ENCODE measurements at places on chromosomes 11 and 22. TPM values are rescaled to one million over a fixed set of nuclear protein-coding genes. Genes with fewer than 3 reads are reported as not detected.

DNA sequence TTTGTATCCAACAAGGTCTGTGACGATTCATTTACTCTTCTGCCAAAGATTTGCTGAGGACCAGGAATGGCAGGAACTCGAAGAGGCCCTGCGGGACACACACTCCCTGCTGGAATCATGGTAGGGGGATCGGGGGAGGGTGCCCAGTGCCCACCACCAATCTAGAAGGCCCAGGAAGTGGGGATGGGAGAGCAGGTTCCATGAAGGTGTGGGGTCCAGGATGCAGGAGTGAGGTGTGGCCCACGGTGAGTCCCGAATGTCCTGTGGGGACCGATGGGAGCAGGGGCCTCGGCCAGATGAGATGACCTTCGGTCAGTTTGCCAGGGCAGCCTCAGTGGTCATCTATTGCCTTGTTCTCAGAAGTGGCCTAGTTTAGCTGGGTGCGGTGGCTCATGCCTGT, 492.7 kb downstream of the BRD1 start:
- no peak overlapping the region for H3K27ac ChIP-seq
- no peaks in the 10 kb centered on the region for H3K27me3 ChIP-seq
- H3K36me3 ChIP-seq: no peaks in the 10 kb centered on the region
- H3K4me1 ChIP-seq: no peaks in the 10 kb centered on the region
- DNase-seq: peak; percentile 18
- H3K4me3 ChIP-seq: no peak overlapping the region

Gene SOX10
- total RNA-seq: not detected

Gene PKDREJ
- total RNA-seq: not detected

DNA sequence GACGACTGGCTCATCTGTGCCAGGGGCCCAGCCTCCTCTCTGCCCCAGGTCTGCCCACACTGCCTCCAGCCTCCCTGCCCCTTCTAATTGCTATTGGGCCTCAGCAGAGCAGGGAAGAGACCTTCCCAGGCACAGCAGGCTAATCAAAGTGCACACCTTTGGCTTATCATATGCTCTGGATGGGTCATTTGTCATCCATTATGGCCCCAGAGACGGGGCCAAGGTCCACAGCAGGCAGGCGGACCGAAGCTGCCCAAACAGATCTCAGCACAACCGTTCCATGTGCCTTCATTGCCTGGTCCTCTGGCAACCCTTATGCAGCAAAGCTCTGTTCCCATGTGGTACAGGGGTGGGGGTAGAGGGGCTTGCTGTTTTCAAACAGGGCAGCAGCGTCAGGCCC, 66.6 kb downstream of the TP53I11 start:
- H3K27me3 ChIP-seq: peaks cover 10% of the 10 kb centered on the region
- H3K4me1 ChIP-seq: peaks cover 12% of the 10 kb centered on the region
- H3K36me3 ChIP-seq: no peaks in the 10 kb centered on the region
- no peak overlapping the region for H3K27ac ChIP-seq

GRCh38 chr11:15059132-15059915, 14.1 kb upstream of the CALCB start:
- no peak overlapping the region for H3K27ac ChIP-seq
- no peaks in the 10 kb centered on the region for H3K27me3 ChIP-seq
- no peak overlapping the region for H3K4me3 ChIP-seq
- H3K36me3 ChIP-seq: no peaks in the 10 kb centered on the region
- H3K4me1 ChIP-seq: no peaks in the 10 kb centered on the region

DNA sequence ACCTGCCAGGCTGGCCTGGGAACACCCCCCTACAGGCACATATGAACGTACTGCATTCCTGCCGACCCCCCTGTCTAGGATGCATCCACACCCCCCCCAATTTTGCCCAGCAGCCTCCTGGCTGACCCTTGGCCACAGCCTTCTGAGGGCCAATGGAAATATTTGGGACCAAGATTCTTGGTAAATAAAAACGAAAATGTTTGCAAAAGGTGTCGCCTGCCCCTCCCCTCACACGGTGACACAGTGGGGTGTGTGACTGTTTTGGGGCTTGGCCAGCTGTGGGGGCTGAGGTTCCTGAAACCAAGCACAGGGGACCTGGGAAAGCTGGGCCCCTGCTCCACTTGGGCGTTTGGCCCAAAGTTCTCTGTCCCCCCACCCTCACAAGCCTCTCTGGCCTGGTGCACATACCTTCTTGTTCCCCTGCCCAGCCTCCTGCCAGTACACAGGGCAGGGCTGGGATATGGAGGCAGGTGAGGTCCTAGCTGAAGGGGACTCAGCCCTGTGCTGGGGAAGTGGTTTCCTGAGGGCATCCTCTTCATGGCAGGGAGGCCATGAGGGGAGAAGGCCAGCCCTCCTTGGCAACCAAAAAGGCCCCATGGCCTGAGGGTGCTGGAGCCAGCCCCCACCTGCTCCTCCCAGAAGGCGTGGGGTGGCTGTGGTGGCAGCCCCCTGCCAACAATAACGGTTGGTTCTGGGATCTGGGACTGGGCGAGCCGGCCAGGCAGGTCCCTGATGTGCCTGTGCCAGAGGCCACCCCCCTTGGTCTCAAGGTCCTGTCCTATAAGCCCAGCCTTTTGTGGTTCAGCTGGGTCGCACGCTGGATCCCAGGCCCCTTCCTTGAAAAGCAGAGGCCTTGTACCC, 2.1 kb upstream of the CRACR2B start:
- H3K27ac ChIP-seq: no peak overlapping the region
- H3K36me3 ChIP-seq: peaks cover 13% of the 10 kb centered on the region
- peaks cover 35% of the 10 kb centered on the region for H3K4me1 ChIP-seq
- H3K27me3 ChIP-seq: no peaks in the 10 kb centered on the region
- no peak overlapping the region for H3K4me3 ChIP-seq

Data from osteoblast (primary cell).